Fibroblast of lung (primary cell): ENCODE measurements at places on chromosomes 7 and 10. TPM values are rescaled to one million over a fixed set of nuclear protein-coding genes. Genes with fewer than 3 reads are reported as not detected.
A peak's percentile ranks its signal among the peaks of the same experiment; 100 is the strongest.

DNA sequence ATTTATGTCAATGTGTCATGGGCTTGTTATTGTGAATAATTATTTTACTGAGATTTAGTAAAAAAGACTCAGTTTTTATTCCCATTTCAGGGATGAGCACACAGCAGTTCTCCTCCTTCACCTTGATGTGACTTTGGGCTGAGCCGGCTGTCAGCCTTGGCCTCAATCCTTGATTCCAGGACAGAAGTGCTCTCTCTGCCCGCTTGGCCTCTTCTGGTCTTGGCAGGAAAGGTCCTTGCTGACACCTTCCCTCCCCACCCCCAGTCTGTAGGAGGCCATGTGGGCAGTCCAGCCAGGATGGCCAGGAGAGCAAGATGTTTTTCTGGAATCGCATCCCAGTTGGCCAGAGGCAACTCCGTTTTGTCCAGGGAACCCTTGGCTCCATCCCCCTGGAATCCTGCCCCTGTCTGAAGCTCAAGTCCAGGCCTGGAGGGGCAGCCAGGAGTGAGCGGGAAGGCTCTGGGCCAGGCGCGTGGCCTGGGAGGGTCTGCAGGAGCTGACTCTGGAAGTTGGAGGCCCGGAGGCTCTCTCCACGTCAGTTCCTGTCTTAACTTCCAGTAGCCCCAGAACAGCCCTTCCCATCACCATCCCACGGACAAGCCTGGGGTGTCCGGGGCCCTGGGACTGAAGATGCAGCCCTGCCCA is 100.9 kb downstream of the PDGFA start:
- DNase-seq: no peak

The FAM131B gene
- total RNA-seq: 3.8 and 4.4 TPM in 2 replicates

GRCh38 chr7:149716007-149716931 is 57.1 kb downstream of the ZNF467 start:
- DNase-seq: no peak

GRCh38 chr10:58300676-58301075 is 31.7 kb downstream of the CISD1 start:
- DNase-seq: no peak

- DNase-seq: peak; percentile 40
Observed at GRCh38 chr7:138752518-138753149, 45.2 kb upstream of the TMEM213 start.
